NCI-H187 (cell line): ENCODE measurements at places on chromosomes 5 and 9.

DNA sequence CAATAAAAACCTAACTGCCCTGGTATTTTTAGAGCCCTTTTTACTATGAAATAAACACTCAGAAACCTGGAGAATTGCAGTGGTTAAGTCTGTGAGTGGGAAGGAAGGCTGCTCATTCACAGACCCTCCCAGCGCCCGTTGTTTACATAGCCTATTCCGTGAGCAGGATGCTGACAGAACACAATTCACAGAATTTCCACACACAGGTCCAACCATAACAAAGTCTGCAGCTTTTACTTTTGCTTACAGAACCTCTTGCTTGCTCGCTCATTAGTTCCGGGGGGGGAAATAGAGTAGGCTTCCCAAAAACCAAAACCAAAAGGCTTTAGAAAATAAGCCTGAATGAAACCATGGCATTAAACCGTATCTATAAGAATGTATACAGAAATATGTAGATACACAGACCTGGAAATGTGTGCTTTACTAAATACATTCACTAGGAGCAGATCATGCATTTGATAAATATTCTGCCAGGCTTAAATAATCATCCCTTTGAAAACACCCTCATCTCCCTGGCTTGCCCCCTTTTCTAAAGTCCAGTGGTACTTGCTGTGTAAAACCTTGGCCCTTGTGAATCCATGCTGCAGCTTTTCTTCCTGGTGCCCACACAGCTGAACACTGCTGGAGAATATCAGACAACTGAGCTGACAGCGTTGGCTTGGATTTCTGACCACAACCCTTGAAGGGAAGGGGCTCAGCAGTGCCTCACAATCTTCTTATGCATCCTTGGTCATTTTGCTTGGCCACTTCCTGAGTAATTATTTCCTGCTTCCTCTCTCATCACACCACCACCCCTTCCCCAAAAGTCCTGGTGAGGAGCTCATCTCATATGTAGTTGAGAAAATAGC is 128.0 kb downstream of the FANCC start:
- DNase-seq: no peak

DNA sequence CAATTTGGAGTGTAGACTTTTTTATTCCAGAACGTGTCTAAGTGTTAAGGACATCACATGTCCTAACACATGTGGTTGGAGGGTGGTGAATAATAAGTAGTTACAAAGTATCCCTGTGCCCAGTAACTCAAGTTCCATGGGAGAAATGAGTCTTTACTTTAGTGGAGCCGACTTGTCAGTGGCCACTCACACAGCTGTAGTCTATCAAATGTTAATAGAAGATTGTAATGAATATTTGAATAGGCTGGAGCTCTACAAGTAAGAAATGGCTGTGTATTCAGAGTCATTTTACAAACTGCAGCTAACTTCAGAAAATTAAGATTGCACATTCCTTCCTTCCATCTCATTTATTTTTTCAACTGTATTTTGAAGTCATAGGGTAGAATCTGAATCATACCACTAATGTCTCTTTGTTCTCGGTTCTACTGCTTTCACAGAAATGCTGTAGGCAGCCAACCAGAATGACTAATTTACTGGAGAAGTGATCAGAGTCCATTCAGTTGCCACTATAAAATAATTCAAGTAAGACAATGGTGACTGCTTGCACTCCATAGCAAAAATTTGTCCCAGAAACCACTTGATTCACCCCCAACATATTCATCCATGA is 394.8 kb downstream of the NR2F1-AS1 start:
- no peak for DNase-seq

GRCh38 chr5:1207555-1207954 is 6.2 kb downstream of the SLC6A19 start:
- DNase-seq: no peak

DNA sequence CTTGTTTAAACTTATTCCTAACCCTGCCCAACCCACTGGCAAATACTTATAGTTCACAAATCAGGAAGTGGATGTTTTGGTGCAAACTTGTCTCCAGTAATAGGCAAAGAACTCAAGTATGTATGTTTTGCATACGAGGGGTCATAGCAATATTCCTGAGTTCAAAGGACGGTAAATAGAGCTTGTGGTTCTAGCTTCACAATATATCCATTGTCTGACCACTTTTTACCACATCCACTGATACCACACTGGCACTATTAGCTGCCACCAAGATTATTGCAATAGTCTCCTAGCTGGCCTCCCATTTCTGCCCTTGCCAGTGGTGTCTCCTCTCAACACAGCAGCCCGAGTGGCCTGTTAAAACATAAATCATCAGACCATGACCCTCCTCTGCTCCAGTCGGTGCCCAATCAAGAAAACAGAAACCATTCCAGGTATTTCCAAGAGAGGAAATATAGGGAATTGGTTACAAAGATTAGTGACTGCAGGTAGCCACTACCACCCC is 17.0 kb downstream of the GRXCR2 start:
- DNase-seq: no peak

DNA sequence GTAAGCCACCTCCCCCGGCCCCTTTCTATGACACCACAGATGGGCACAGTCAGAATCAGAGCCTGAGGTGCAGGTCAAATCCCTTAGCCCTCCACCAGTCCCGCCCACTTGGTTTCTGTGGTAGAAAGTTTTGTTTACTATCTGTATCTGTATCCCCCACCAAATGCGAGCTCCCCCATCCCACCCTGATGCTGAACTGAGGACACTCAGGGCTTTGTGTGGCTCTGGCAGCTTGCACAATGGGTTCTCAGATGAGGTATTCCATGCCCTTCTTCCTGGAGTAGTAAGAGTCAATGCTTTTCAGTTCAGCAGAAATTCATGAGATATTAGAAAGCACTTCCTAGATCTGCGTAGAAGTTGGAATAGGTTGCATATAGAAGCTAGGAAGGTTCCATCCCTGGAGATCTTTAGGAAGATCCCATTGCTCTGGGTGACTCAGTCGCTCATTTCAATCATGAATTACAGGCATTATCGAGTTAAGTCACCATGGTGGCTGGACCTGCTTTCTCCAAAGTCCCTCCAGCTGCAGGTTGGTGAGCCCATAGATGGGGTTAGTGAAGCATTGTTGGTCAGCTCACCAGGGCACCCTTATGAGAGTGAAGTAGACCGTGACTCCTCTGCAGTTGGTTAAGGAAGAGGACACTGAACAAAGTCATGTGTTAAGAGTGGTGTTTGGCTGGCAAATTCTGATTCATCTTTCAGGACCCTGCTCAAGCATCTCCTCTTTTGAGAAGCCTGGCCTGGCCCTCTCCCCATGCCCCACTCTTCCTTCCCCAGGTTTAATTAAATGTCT is 10.6 kb upstream of the KCNIP1 start:
- DNase-seq: no peak

- no peak for DNase-seq
These were observed 4.5 kb upstream of the EGFL7 start for GRCh38 chr9:136657974-136658848.

GRCh38 chr5:77374686-77375085 is 117.4 kb downstream of the WDR41 start:
- DNase-seq: no peak

DNA sequence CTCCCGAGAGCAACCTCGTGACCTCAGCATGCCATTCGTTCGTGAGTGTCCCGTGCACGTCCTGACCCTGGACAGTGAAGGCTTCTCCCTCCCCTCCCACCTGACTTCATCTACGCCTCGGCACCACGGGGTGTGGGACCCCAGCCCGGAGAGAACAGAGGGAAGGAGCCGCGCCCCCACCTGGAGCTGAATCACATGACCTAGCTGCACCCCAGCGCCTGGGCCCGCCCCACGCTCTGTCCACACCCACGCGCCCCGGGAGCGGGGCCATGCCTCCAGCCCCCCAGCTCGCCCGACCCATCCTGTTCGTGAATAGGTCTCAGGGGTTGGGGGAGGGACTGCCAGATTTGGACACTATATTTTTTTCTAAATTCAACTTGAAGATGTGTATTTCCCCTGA is 38.3 kb upstream of the FCN2 start:
- no peak for DNase-seq

DNA sequence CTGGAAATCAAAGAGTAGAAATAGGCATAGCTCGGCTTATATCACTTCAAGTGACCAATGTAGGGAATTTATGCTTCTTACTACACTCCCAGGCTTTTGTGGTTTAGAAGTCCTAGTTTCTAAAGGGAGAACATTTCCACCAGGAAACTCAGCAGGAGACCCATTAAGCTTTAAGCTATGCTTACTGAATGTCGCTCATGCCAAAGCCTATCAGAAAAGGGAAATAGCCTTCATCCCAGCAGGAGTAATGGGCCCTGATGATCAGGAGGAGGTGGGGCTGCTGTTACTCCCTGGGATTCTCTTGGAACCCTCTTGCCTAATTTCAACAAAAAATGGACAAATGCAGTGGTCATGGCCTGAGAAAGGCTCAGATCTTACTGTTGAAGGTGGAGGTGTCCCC is 54.5 kb upstream of the SEMA6A start:
- no peak for DNase-seq

DNA sequence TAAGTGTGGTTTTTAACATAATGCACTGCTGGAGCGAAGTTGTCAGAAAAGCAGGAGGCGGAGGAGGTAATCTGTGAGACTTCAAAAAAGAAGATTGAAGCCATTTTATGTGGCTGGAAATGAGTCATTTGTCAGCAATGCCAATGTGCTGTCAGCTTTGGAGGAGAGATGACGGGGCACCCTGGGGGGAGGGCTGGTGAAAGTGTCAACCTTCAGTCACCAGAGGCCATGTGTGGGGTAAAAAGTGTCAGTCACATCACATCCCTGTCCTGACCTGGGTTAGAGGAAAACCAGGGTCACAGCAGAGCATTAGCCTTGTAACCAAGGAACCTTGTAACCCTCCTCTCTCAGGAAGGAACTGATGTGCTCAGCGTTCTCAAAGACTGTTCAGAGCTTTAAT is 59.1 kb downstream of the TLR4 start:
- no peak for DNase-seq

DNA sequence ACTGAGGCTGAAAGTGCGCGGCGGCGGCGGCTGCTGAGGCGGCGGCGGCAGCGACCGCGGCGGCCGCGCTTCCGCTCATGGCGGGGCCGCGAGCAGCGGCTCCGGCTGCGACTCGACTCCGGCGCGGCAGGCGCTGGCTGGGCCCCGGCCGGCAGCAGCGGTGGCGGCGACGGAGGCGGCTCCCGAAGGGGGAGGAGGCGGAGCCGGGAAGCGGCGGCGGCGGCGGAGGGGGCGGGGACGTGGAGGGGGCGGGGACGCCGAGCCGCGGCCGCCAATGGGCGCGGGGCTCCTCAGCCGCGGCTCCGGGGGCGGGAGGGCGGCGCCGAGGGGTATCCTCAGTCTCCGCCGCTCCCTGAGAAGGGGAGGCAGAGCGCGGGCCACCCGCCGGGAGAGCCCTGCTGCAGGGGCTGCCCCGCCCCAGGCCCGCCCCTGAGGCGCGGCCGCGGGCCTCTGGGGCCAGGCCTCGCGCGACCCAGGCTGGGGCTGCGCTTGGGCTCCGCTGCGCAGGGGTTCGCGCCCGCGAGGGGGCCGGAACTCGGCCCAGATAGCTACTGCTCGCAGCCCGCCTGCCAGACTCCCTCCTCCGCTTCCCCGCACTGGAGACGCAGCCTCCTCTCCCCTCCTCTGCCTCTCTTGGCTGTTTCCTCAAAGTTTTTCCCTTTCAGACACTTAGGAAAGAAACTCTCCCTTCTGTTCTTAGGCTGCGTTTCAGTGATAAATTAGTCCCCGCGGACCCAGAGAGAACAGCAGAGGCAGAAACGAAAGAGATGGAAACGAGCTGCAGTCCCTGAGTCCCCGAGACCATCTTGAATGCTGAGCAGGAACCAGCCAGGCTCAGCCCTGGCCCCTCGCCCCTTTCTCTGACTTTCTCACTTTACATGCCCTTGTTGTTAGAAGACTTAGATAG is 85.0 kb upstream of the MELK start:
- peak; percentile 31 for DNase-seq

GRCh38 chr9:33113799-33114547 is 37.5 kb upstream of the SMU1 start:
- DNase-seq: no peak

DNA sequence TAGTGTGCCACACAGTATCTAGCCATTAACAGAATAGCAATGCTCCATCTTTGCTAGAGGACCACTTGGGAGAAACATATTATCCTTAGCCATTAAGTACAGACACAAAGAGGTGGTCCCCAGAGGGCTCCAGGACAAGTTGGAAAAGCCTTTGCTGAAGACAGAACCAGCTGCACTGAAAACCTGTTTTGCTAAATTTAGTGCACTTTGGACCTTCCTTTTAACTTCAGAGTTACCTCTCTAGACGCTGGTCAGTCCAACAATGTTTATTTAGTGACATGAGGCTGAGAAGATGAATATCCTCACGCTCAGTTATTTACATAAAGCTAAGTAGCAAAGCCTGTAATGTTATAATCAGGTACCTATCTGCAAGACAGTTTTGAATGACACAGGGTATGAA is 265.0 kb upstream of the ZNF608 start:
- DNase-seq: no peak

DNA sequence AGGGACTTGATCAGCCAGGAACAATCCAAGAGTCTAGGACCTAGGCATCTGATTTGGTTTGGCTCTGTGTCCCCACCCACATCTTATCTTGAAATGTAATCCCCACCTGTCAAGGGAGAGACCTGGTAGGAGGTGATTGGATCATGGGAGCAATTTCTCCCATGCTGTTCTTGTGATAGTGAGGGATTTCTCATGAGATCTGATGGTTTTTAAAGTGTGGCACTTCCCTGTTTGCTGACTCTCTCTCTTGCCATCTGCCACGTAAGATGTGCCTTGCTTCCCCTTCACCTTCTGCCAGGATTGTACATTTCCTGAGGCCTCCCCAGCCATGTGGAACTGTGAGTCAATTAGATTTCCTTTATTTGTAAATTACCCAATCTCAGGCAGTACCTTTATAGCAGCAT is 201.7 kb upstream of the ACTBL2 start:
- no peak for DNase-seq

GRCh38 chr9:76571288-76571687 is 112.3 kb downstream of the GCNT1 start:
- no peak for DNase-seq

GRCh38 chr5:2534970-2535369 is 216.5 kb downstream of the IRX2 start:
- no peak for DNase-seq

DNA sequence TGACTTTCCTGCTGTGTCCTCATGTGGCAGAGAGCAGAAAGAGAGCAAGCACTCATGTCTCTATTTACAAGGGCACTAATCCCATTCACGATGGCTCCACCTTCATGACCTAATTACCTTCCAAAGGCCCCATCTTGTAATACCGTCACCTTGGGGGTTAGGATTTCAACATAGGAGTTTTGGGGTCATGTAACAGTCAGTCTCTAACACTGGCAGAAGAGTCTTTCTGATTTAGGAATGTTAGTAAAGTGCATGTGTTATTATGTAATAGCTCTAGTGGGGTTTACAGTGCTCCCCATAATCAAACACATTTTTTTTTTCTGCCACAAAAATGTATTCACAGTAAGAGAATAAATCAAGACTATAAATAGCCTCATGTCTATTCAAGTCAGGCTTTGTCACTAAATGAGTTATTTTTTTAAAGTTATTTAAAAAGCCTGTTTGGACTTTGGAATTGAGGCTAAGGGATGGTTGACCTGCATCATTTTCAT is 19.1 kb downstream of the GALNT10 start:
- no peak for DNase-seq

DNA sequence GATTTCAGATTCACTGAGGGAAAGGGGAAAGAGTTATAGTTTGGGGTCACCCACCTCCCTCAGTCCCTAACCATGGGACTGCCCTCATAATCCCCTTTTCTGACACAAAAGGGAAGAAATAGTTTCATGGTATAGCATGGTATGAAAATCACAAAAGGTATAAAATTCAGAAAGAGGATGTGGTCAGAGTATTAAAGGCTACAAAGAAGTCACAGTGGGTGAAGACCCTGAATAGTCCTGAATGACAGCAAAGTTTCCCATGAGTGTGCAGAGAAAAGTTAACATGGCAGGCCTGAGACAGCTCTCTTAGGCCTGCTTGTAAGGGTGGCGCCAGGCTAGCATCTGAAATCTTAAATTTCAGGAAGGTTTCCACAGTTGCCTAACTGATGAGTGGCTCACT is 290.6 kb upstream of the ZNF608 start:
- DNase-seq: no peak
